ENCODE measurements at places on chromosomes 6 and 20. TPM values are rescaled to one million over a fixed set of nuclear protein-coding genes. Genes with fewer than 3 reads are reported as not detected.

CCN6 gene
- 0.99 TPM for total RNA-seq

DNA sequence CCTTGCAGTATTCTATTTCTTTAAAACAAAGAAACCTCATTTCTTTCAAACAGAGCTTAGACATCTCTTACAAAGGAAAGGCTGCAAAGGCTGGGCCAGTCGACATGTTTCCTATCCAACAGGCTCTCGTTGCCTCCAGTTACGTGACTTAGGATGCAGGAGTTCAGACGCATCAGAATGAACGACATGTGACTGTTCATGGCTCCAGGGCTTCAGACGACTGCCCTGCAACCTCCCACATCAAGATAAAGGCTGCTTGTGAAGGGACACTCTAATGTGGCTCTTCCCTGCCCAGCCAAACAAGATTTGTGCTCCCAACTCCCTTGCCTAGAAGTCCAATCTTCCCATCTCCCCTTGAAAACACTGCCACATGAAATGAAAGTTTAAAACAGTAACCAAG lies 14.3 kb upstream of the NEDD9 start:
- H3K4me1 ChIP-seq: peaks cover 33% of the 10 kb centered on the region
- no peak for DNase-seq
- no peaks in the 10 kb centered on the region for H3K27me3 ChIP-seq
- no peak overlapping the region for H3K4me3 ChIP-seq
- H3K27ac ChIP-seq: no peak overlapping the region
- no peaks in the 10 kb centered on the region for H3K36me3 ChIP-seq

GRCh38 chr6:24827970-24828369 lies 29.3 kb upstream of the ARMH2 start:
- no peak overlapping the region for H3K27ac ChIP-seq
- peaks cover 14% of the 10 kb centered on the region for H3K4me1 ChIP-seq
- no peaks in the 10 kb centered on the region for H3K27me3 ChIP-seq
- no peak for DNase-seq

DNA sequence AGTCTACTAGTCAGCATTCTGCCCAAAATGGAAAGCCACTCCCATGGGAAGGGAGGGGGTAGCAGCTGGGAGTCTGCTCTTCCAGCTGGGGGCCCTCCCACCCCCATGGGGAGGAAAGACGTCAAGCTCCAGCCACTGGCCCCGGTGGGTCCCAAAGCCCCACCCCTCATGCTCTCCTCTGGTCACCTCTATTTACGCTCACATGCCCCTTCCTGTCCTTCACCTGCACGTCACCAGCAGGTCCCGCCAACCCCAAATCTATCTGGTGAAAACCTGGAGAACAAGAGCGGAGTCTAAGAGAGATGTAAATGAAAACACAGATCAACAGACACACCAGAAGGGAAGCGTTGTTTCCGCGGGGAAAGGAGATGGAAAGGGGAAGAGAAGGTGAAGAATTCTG lies 30.0 kb upstream of the ZBP1 start:
- DNase-seq: no peak
- H3K27ac ChIP-seq: no peak overlapping the region
- no peak overlapping the region for H3K4me3 ChIP-seq
- no peaks in the 10 kb centered on the region for H3K36me3 ChIP-seq
- no peaks in the 10 kb centered on the region for H3K4me1 ChIP-seq

DUSP15 gene
- total RNA-seq: 274 TPM

- no peak for DNase-seq
- no peaks in the 10 kb centered on the region for H3K36me3 ChIP-seq
- no peak overlapping the region for H3K4me3 ChIP-seq
- no peaks in the 10 kb centered on the region for H3K27me3 ChIP-seq
- no peak overlapping the region for H3K27ac ChIP-seq
Observed at GRCh38 chr20:22611636-22612035, 27.3 kb upstream of the FOXA2 start.

GRCh38 chr6:53466257-53466656 lies 78.6 kb downstream of the GCLC start:
- no peaks in the 10 kb centered on the region for H3K27me3 ChIP-seq
- no peak for DNase-seq
- peak overlapping the region; percentile 9 for H3K27ac ChIP-seq
- no peaks in the 10 kb centered on the region for H3K36me3 ChIP-seq
- peaks cover 16% of the 10 kb centered on the region for H3K4me1 ChIP-seq

DNA sequence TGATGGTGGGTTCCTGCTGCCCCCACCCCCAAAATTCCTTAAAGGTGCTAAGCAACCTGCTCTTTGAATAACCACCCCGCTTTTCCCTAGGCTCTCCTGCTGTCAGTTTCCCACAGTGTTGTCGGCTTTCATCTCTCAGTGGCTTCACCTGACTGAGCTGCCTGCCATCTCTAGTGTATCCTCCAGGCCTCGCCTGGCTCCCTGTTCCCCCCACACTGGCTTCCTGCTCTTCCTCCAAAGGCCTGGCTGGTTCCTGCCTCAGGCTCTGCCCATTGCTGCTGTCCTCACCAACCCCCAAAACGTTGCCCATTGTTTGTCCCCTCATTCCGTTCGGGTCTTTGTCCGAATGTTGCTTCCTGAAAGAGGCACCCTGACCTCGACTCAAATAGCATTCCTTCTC lies 93.8 kb upstream of the POPDC3 start:
- DNase-seq: no peak
- no peaks in the 10 kb centered on the region for H3K27me3 ChIP-seq
- no peaks in the 10 kb centered on the region for H3K36me3 ChIP-seq
- no peak overlapping the region for H3K27ac ChIP-seq

- H3K4me3 ChIP-seq: no peak overlapping the region
- no peaks in the 10 kb centered on the region for H3K36me3 ChIP-seq
- peak overlapping the region; percentile 5 for H3K27ac ChIP-seq
- DNase-seq: peak; percentile 29
Observed at GRCh38 chr6:81901551-81901966, 149.1 kb upstream of the TENT5A start.

GRCh38 chr6:93749191-93749590 lies 329.8 kb upstream of the EPHA7 start:
- H3K4me3 ChIP-seq: no peak overlapping the region
- no peaks in the 10 kb centered on the region for H3K27me3 ChIP-seq
- H3K27ac ChIP-seq: no peak overlapping the region
- no peaks in the 10 kb centered on the region for H3K4me1 ChIP-seq
- no peaks in the 10 kb centered on the region for H3K36me3 ChIP-seq
- no peak for DNase-seq

DNA sequence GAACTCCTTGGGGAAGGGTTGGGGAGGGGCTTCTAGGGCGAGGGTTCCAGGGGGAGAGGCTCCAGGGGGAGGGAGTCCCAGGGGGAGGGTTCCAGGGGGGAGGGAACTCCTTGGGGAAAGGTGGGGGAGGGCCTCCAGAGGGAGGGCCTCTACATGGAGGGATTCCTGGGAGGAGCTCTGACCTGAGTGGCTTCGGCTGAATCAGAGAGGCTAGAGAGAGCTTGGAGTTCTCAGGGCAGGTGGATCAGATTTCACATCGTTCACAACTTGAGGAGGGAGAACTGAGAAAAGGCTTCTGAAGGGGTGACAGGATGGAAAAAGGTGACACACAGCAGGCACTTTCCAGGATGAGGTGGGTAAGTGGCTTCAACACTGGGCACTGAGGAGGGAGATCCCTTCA lies 49.1 kb downstream of the DAAM2 start:
- no peak overlapping the region for H3K27ac ChIP-seq
- no peaks in the 10 kb centered on the region for H3K27me3 ChIP-seq
- no peak overlapping the region for H3K4me3 ChIP-seq
- H3K4me1 ChIP-seq: peaks cover 5% of the 10 kb centered on the region

DNA sequence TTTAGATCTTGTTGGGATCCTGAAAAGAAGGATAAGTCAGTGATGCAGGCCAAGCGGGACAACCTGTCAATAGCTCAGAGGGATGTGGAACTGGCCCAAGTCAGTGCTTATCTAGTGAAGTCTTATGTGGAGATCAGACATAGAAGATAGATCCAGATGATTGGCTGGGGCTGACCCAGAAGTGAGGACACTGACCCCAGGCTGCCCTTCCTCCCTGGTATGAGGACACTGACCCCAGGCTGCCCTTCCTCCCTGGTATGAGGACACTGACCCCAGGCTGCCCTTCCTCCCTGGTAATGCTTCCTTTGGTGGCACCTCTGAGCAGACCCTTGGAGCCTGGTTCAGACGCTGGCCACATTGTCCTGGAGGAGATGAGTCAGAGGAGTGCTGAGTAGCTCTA lies 159.7 kb downstream of the PHACTR3 start:
- H3K27ac ChIP-seq: no peak overlapping the region
- no peaks in the 10 kb centered on the region for H3K27me3 ChIP-seq
- H3K4me3 ChIP-seq: no peak overlapping the region
- no peaks in the 10 kb centered on the region for H3K36me3 ChIP-seq
- no peak for DNase-seq

- no peaks in the 10 kb centered on the region for H3K36me3 ChIP-seq
- H3K27me3 ChIP-seq: no peaks in the 10 kb centered on the region
Observed at GRCh38 chr6:14202947-14203346, 85.4 kb downstream of the CD83 start.

DNA sequence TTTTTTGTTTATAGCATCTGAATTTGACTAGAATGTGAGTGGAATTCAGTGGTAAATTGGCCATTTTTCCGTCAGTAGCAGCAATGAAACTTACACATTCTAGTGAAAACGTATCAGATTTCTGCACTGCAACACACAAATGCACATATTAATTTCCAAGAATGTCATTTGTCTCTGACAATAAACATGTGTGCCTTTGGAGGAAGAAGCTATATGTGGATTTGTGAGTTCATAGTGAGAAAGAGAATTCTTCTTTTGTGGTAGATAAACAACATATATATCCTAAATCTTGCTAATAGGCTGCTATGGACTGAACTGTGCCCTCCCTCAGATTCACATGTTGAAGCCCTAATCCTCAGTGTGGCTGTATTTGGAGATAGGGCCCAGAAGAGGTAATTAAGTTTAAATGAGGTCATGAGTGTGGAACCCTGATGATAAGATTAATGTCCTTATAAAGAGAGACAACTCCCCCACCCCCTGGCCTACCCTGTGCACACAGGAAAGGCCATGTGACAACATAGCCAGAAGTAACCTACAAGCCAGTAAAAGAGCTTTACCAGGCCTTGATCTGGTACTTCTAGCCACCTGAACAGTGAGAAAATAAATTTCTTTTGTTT lies 200.2 kb upstream of the EYA4 start:
- H3K4me3 ChIP-seq: no peak overlapping the region
- no peak overlapping the region for H3K27ac ChIP-seq
- H3K4me1 ChIP-seq: peaks cover 2% of the 10 kb centered on the region
- H3K27me3 ChIP-seq: no peaks in the 10 kb centered on the region
- H3K36me3 ChIP-seq: no peaks in the 10 kb centered on the region

- no peaks in the 10 kb centered on the region for H3K4me1 ChIP-seq
- no peak overlapping the region for H3K4me3 ChIP-seq
- H3K27ac ChIP-seq: no peak overlapping the region
Observed at GRCh38 chr20:9392892-9393857, 121.2 kb upstream of the LAMP5 start.

TFAP2B gene
- 0.19 TPM for total RNA-seq

- H3K27ac ChIP-seq: no peak overlapping the region
- no peak overlapping the region for H3K4me3 ChIP-seq
- peak; percentile 1 for DNase-seq
Observed at GRCh38 chr6:169808608-169808967, 57.2 kb downstream of the ERMARD start.

GRCh38 chr6:1164600-1164999 lies 147.3 kb upstream of the FOXQ1 start:
- H3K4me3 ChIP-seq: no peak overlapping the region
- H3K27ac ChIP-seq: no peak overlapping the region
- no peak for DNase-seq
- H3K4me1 ChIP-seq: no peaks in the 10 kb centered on the region
- H3K36me3 ChIP-seq: no peaks in the 10 kb centered on the region

CDC40 gene
- 20.1 TPM for total RNA-seq

- H3K36me3 ChIP-seq: no peaks in the 10 kb centered on the region
- peak overlapping the region; percentile 95 for H3K27ac ChIP-seq
- no peak overlapping the region for H3K4me3 ChIP-seq
- no peak for DNase-seq
- peaks cover 16% of the 10 kb centered on the region for H3K4me1 ChIP-seq
- no peaks in the 10 kb centered on the region for H3K27me3 ChIP-seq
Observed at GRCh38 chr6:154513601-154514320, 3.3 kb upstream of the CNKSR3 start.

DNA sequence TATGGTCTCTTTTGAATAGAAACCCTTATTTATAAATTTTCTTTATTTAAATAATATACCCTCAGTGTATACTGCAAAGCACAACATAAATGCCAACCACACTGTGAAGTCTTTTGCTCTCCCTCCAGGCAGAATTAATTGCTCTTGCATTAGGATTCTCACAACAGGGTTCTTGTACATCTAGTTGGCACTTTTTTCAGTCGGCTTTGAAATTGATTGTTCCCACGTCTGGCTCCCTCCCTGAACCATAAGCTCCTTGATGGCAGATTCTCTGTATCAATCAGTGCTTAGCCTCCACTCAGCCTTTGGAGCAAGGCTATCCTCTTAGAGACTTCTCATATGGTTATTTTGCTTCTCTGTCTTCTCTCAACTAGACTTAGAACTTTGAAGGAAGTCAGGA lies 288.0 kb upstream of the POU3F2 start:
- no peaks in the 10 kb centered on the region for H3K27me3 ChIP-seq
- no peaks in the 10 kb centered on the region for H3K4me1 ChIP-seq
- no peaks in the 10 kb centered on the region for H3K36me3 ChIP-seq
- no peak overlapping the region for H3K27ac ChIP-seq

DNA sequence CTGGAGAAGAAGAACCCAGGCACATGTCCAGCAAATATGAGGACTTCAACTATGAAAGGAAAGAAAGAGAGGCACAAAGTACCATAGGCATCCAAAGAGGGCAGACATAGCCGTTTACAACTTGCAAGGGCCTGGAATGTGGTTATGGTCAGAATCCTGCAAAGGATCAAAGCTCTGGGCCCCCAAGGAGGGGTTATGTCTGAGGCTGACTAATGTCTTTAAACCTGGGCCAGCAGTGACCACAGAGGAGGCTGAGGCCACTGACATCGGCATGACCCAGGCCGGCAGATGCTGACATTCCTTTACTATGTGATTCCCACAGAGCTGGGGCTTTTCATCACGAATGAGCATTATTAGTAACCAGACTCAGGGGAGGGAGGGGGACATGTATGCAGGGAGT lies 861.1 kb downstream of the DHX35 start:
- no peak for DNase-seq
- no peaks in the 10 kb centered on the region for H3K27me3 ChIP-seq
- H3K4me1 ChIP-seq: no peaks in the 10 kb centered on the region
- H3K4me3 ChIP-seq: no peak overlapping the region
- no peak overlapping the region for H3K27ac ChIP-seq

GRCh38 chr6:118588626-118589025 lies 40.5 kb downstream of the PLN start:
- H3K27ac ChIP-seq: no peak overlapping the region
- no peaks in the 10 kb centered on the region for H3K4me1 ChIP-seq
- H3K27me3 ChIP-seq: no peaks in the 10 kb centered on the region
